ENCODE measurements at places on chromosomes 16 and 17.

DNA sequence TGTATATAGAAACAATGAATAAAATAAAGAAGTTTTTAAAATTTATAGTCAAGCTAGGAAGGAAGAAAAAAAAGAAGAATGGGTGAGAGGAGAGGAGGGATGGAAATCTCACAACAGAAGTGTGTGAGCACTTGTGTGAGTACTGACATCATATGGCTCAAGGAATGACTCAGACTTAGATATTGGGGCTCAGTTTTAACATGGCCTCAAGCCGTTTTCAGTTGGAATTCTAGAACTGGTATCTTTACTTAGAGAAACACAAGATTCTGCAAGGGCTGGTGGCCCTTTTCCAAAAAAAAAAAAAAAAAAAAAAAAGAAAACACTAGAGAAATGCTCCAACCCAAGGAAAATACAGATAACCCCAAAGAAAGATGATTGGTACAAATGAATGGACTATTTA lies 55.1 kb downstream of the STXBP4 start:
- no peak for DNase-seq

DNA sequence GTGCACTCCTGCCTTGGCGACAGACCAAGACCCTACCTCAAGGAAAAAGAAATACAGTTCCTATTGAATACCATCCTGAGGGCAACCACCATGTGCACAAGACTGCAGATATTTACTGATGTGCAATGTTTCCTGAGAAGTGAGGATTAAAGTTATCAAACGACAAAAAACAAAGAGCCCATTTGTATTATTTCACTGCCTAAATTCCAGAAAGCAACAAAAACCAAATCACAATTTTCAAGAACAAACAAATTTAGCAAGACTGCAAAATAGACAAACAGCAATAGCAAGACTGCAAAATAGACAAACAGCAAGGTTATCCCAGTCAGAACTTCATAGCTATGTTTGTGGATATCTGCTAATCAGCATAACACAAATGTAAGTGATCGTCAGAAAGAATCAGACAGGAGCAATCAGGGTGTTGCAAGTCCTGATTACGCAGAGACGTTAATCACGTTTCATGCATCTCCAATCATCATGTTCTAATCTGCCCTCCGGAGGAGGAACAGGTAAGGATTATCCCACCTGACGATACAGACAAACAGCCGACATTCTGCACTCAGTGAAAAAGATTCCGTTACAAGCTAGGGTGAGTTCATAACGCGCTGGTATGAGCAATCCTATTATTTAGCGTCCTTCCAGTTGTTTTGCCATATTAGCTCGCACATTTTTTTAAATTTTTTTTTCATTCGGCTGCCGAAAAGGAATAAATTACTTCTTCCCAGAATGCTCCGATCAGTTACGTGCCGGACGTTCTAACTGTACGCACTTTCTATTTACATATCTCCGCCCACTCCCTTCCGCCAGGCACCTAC lies 2.9 kb downstream of the TMEM107 start:
- DNase-seq: no peak

GRCh38 chr17:1229349-1229899 lies 40.8 kb upstream of the BHLHA9 start:
- no peak for DNase-seq

DNA sequence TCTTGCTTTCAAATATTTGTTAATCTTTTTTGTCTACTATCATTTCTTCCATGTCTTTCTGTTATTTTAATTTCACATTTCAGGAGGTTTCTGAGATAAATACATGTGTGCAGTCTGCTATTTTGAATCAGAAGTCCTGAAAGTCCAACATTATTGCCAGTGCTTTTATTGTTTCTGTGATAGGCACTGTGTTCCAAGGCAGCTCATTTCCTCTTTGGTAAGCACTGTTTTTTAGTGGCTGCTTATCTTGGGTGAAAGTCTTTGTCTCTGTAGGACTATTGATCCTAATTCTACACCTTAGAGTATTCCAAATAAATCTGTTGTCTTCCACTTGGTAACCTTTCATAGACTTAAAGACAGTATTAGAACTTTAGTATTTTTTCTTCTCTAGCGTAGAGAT lies 76.1 kb downstream of the PPM1E start:
- DNase-seq: no peak

DNA sequence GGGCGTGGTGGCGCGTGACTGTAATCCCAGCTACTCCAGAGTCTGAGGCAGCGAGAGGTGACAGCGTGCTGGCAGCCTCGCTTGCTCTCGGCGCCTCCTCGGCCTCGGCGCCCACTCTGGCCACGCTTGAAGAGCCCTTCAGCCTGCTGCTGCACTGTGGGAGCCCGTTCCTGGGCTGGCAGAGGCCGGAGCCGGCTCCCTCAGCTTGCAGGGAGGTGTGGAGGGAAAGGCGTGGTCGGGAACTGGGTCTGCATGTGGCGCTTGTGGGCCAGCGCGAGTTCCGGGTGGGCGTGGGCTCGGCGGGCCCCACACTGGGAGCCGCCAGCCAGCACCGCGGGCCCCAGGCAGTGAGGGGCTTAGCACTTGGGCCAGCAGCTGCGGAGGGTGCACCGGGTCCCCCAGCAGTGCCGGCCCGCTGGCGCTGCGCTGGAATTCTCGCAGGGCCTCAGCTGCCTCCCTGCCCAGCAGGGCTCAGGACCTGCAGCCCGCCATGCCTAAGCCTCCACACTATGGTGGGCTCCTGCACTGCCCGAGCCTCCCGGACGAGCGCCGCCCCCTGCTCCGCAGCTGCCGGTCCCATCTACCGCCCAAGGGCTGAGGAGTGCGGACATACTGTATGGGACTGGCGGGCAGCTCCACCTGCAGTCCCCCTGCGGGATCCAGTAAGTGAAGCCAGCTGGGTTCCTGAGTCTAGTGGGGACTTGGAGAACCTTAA lies 1093.3 kb upstream of the CDH8 start:
- DNase-seq: no peak

GRCh38 chr16:56245197-56245596 lies 53.9 kb downstream of the GNAO1 start:
- no peak for DNase-seq

- DNase-seq: no peak
Observed at GRCh38 chr16:54493061-54493460, 206.5 kb upstream of the IRX3 start.

DNA sequence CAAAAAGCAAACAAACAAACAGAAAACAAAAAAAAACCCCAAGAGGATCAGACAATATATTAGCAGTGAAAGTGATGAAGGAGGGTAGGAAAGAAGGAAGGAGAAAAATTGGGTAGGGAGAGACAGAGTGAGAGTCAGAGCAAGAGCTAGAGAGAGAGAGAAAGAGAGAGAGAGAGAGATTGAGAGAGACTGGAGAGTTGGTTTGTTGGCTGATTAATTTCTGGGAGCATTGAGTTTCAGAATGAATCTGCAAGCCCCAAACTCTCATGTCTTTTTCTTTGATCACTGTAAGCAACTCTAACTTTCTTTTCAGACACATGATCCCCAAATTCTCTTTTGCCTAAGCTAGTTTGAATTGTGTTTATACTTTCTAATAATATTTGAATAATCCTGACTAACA lies 388.1 kb downstream of the SHISA9 start:
- DNase-seq: no peak

GRCh38 chr17:9862220-9862619 lies 36.5 kb downstream of the GLP2R start:
- no peak for DNase-seq

DNA sequence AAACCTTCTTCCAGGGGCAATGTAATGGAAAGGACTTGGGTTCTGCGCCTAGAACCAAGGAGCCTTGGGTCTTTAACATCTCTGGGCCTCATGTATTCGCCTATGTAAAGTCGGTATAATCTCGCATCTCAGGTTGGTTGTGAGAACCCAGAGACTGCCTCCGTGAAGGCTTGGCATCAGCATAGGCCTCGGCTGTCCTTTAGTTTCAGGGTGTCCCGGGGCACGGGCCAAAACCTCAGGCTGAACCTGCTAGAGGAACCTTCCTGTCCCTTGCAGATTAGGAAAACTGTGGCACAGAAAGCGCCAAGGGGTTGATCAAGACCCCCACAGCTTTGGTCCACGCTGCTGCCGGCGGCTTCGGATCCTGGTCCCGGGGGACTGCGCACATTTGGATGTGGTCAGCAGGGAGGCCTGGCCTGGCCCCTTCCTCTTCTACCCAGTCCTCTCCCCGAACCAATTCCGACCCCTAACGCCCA lies 772 bp upstream of the PHAF1 start:
- no peak for DNase-seq

GRCh38 chr17:48609759-48610281 lies 997 bp downstream of the HOXB7 start:
- no peak for DNase-seq

DNA sequence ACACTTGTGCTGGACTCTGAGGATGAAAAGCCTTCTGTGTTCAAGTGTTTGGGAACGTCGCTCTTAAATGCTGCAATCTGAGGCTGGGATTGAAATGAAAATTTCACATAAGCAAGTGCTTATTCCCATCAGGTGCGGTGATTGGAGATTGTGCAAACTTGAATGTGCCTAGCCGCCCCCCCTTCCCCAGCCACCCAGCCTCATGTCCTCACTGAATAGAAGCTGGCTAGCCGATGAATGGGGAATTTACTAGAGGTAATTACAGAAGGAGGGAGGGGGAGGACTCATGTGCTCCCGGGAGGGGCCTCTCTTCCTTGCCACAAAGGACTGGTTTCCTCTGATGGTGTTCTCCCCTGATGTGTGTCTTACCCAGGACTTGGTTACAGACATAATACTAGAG lies 544.8 kb upstream of the EEF2KMT start:
- no peak for DNase-seq

DNA sequence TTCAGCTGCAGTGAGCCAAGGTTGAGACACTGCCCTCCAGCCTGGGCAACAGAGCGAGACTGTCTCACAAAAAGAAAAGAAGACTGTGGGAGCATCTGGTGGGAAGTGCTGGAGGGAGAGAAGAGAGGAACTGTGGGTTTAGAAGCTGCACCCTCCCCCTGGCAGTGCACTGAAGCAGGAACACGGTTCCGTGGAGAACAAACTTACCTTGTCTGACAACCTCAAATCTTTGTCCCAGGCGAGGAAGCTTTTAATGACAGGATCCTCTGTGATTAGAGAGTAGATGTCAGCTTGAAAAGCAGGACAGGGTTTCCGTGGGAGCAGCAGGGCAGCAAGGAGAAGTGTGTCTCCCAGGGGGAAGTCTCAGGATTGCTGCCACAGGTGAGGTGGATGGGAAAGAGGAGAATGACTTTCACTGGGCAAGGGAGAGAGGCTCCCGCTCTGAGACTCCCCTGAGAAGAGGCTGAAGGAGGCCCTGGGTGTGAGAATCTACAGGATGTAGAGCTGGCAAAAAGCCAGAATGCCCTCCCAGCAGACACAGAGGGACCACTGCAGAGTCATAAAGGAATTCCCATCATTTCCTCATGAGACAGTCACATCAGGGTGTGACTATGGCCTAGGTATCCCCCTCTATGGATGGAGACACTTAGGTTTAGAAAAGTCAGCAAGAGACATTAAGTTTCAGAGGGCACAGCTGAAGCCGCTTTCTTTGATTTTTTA lies 22.9 kb downstream of the PRR11 start:
- no peak for DNase-seq

- no peak for DNase-seq
Observed at GRCh38 chr17:76131692-76132573, 9.1 kb downstream of the FOXJ1 start.

DNA sequence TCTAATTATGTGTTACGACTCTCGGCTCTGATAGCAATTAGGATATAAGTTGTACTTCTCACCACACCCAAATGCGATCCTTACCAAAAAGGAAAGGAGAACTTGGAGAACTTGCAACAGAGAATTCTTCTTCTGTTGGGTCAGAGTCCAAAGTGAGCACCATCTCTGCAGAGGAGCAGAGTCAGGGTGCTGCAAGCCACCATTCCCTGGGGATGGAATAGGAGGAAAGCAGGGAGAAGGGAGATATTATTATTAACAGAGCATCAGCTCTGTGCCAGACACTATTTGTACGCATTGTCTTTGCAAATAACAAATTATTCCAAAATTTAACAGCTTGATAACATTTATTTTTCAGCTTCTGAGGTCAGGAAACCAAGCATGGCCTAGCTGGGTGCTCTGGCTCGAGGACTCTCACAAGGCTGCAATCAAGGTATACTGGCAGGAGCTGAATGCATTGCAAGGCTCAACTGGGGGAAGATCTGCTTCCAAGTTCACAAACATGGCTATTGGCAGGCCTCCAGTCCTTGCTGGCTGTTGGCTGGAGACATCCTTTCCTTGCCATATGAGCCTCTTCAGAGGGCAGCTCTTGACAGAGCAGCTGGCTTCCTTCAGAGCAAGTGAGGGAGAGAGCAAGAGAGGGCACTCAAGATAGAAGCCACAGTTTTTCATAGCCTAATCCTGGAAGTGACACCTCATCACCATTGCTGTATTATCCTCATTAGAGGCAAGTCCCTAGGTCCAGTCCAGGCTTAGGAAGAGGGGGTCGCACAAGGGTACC lies 296.2 kb upstream of the CDH5 start:
- no peak for DNase-seq

- DNase-seq: no peak
Observed at GRCh38 chr17:7038025-7038862, 2.4 kb downstream of the SLC16A13 start.

DNA sequence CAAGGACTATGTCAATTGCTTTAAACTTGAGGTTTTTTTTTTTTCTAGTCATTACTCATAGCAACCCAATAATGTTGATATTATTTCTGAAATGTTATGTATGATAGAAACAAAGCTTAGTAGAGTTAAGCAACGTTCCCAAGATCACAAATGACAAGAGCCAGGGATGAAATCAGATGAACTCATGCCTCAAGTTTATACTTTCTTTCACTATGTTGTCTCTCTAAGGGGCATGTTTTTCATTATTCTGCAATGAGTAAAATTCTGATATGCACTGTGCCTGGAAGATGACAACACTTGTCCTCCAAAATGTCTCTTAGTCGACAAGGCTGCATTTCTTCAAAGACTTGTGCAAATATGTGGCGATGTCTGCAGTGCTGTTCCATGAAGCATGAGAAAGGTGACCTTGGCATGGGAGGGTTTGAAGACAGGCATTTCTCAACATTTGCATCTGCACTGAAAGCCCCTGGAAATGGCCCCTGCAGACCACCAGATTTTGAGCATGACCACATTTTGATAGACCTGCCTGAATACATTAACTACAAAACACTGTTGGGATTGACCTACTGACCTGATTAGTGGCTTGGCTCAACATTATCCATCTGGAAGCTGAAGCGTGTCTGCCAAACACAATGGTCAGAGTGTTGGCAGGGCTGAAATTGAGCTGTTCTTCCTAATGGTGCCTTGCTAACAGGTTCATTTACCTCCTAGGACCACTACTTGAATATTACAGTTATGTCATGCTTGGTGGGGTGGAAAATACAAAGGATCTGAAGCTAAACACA lies 1027.5 kb downstream of the CDH11 start:
- no peak for DNase-seq

- no peak for DNase-seq
Observed at GRCh38 chr17:73166731-73167581, 2.1 kb downstream of the SSTR2 start.

- DNase-seq: no peak
Observed at GRCh38 chr17:33873201-33873617, 381.9 kb upstream of the CCL2 start.

All from stimulated activated CD8-positive, alpha-beta memory T cell treated with anti-CD3 and anti-CD28 coated beads, Interleukin-7, amount 100 ng/mL, for 24 hours (primary cell).